Adrenal gland (tissue), 19 donors: ENCODE measurements at places on chromosomes 6 and 20. TPM values are rescaled to one million over a fixed set of nuclear protein-coding genes. Genes with fewer than 3 reads are reported as not detected.

SYCP2L gene
- 0.84 TPM for polyA plus RNA-seq

NRSN1 gene
- 6.4 TPM for polyA plus RNA-seq

LPA gene
- polyA plus RNA-seq, result 0.15 TPM

SYNDIG1 gene
- polyA plus RNA-seq, result 0.91 TPM

SLC29A1 gene
- polyA plus RNA-seq, result 113 TPM

BPIFA1 gene
- polyA plus RNA-seq, result not detected

PAX1 gene
- not detected for polyA plus RNA-seq

SMOC2 gene
- 8.3 TPM for polyA plus RNA-seq

GRCh38 chr20:36214684-36215256 is 21.5 kb upstream of the AAR2 start:
- no peaks in the 10 kb centered on the region for H3K4me1 ChIP-seq
- H3K36me3 ChIP-seq, result no peaks in the 10 kb centered on the region
- H3K27ac ChIP-seq, result no peak overlapping the region
- H3K4me3 ChIP-seq, result no peak overlapping the region
- DNase-seq, result no peak

DNA sequence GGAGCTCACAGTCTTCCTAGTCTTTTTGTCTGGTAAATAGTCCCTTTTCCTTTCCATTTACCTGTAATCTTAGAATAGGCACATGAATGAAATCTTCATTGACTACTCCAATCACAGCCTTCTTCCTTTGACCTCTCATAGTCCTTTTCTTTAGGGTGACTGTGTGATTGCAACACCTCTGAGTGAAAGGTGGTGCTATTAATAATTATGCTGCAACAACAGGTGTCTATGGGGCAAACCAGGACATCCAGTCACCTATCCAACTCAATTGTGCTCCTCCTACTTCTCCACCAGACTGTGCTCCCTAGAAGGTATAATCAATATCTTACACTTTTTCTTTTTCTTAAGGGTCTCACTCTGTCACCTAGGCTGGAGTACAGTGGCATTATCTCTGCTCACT is 29.4 kb downstream of the RIPOR2 start:
- H3K36me3 ChIP-seq, result no peaks in the 10 kb centered on the region
- peaks cover 3% of the 10 kb centered on the region for H3K4me1 ChIP-seq
- no peak overlapping the region for H3K27ac ChIP-seq
- no peaks in the 10 kb centered on the region for H3K27me3 ChIP-seq

DNA sequence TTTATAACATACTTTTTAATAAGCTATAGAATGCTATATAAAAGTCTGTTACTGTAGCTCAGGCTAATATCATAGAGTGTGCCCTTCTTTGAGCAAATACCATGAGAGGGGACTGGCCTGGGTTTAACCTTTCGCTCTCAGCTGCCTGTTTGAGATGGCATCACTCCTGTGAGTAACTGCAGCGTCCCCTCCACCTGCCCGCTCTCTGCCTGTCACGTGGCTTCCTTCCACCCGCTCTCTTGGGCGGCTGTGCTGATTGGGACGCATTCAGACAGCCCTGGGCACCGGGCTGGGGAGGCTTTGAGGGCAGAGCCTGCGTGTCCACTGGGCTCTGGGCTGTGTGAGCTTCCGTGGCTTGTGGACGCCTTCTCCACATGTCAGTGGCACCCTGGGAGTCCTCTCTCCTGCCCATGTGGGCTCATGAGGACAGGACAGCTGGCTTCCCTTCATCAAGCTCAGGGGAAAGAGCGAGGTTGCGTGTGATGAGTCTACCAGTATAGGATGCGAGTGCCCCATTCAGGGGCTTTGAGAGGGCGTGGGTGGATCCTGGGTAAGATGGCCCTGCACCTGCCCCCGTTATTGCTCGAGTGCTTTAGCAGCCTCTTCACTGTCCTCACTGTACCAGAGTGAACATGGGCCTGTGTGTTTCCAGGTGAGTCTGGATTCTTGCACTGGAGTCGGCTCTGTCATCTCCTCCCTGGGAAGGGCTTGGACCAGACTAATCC is 10.7 kb upstream of the C20orf204 start:
- peaks cover 89% of the 10 kb centered on the region for H3K36me3 ChIP-seq
- no peak overlapping the region for H3K27ac ChIP-seq
- no peak overlapping the region for H3K4me3 ChIP-seq
- H3K27me3 ChIP-seq, result no peaks in the 10 kb centered on the region

DNA sequence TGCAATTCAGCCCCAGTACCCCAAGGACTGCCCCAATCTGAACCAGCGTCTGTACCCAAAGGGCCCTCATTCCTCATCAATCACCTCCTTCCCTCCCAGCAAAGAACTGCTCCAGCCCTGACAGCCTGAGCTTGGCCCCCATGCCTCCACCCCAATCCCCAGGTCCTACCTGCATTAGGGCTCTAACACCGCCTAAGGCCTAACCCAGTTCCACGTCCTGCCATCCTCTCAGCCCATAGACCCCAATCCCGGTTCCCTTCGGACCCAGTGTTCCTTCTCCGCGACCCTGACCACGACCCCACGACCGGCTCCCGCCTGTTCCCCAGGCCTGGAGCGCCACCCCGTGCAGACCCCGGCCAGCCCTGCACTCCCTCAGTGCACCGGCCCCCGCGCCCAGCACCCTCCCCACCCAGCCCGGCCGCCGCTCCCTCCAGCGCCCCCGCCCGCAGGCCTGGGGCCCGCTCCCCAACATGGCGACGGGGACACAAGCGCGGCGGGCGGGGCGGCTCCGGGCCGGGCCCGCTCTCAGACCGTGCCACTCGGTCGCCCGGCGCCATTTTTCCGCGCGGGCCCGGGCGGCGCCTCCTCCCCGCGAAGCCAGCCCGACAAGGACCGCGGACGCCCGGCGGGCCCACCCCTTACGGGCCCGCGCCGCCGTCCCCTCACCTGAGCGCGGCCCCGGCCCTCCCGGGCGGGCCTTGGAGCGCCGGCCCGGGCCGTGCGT is 483 bp downstream of the NCOA6 start:
- no peaks in the 10 kb centered on the region for H3K36me3 ChIP-seq
- peak; percentile 62 for DNase-seq
- peak overlapping the region; percentile 89 for H3K4me3 ChIP-seq
- H3K27ac ChIP-seq, result peak overlapping the region; percentile 99
- H3K27me3 ChIP-seq, result no peaks in the 10 kb centered on the region

DNA sequence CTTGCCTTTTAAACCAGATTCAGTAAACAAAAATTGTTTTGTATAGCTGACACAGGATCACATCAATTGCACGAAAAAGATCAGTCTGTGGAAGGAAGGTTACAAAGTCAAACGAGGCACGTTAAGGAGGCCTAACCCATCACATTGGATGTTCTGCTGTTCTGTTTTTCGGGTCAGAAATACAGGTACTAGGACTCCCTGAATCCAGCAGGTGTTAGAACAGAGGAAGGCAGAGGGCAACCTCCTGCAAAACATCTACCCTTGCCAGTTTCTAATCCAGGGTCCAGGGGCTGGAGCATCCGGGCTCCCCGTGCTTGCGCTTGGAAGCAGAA is 64.6 kb downstream of the PLG start:
- H3K27ac ChIP-seq, result no peak overlapping the region
- peak overlapping the region; percentile 62 for H3K4me3 ChIP-seq
- no peaks in the 10 kb centered on the region for H3K4me1 ChIP-seq
- H3K27me3 ChIP-seq, result no peaks in the 10 kb centered on the region
- no peaks in the 10 kb centered on the region for H3K36me3 ChIP-seq
- DNase-seq, result no peak

- no peak overlapping the region for H3K4me3 ChIP-seq
- H3K4me1 ChIP-seq, result peaks cover 35% of the 10 kb centered on the region
- no peaks in the 10 kb centered on the region for H3K36me3 ChIP-seq
- DNase-seq, result no peak
Observed at GRCh38 chr6:110626442-110626841, 150.0 kb upstream of the SLC22A16 start.

- H3K4me3 ChIP-seq, result peak overlapping the region; percentile 97
- peaks cover 37% of the 10 kb centered on the region for H3K4me1 ChIP-seq
- peaks cover 5% of the 10 kb centered on the region for H3K36me3 ChIP-seq
- no peak for DNase-seq
- no peaks in the 10 kb centered on the region for H3K27me3 ChIP-seq
- H3K27ac ChIP-seq, result peak overlapping the region; percentile 28
Observed at GRCh38 chr6:139371421-139372203, 2.8 kb downstream of the CITED2 start.

GRCh38 chr20:63653041-63653973 is at the start of gene STMN3:
STMN3 (minus strand) TSS chr20:63653424; CDS start chr20:63653345, 79 bp downstream.
- no peaks in the 10 kb centered on the region for H3K36me3 ChIP-seq
- no peaks in the 10 kb centered on the region for H3K27me3 ChIP-seq
- H3K4me3 ChIP-seq, result peak within 1 kb of the TSS; percentile 29
- DNase-seq, result peak; percentile 93
- H3K27ac ChIP-seq, result peak within 1 kb of the TSS; percentile 84

- H3K4me3 ChIP-seq, result no peak overlapping the region
- H3K27me3 ChIP-seq, result no peaks in the 10 kb centered on the region
- no peaks in the 10 kb centered on the region for H3K36me3 ChIP-seq
- H3K27ac ChIP-seq, result no peak overlapping the region
Observed at GRCh38 chr6:52491203-52492069, 71.3 kb downstream of the EFHC1 start.

- no peak overlapping the region for H3K4me3 ChIP-seq
- H3K36me3 ChIP-seq, result no peaks in the 10 kb centered on the region
- peaks cover 77% of the 10 kb centered on the region for H3K4me1 ChIP-seq
- no peaks in the 10 kb centered on the region for H3K27me3 ChIP-seq
- no peak for DNase-seq
- no peak overlapping the region for H3K27ac ChIP-seq
Observed at GRCh38 chr6:108616973-108617372, 56.3 kb downstream of the FOXO3 start.

GRCh38 chr6:104729433-104729832 is 130.3 kb downstream of the HACE1 start:
- no peak for DNase-seq
- no peaks in the 10 kb centered on the region for H3K4me1 ChIP-seq
- no peak overlapping the region for H3K27ac ChIP-seq

- H3K27me3 ChIP-seq, result no peaks in the 10 kb centered on the region
- H3K27ac ChIP-seq, result no peak overlapping the region
- H3K4me1 ChIP-seq, result no peaks in the 10 kb centered on the region
- no peaks in the 10 kb centered on the region for H3K36me3 ChIP-seq
- H3K4me3 ChIP-seq, result no peak overlapping the region
Observed at GRCh38 chr6:142478117-142478516, 176.3 kb downstream of the ADGRG6 start.

DNA sequence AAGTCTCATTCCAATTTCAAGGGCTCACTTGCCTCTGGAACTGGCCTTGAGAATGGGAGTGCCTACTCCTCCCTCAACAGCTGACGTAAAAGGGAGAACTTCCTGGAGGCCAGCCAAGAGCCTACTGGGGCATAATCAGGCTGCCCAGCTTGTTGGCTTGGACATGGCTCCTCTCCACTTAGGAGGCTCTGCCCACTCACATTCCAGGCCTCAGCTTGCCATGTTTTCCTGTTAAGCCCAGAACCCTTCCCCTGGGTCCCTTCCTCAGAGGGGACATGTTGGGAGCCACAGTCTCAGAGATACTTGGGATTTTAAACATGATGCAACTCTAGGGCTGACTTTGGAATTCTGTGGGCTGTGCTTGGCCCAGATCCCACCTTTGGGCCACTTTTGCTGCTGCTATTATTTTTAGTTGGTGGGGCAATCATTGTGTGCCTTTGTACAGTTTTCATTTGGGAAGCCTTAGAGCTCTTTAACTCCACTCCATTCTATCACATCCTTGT is 31.5 kb upstream of the ADTRP start:
- peaks cover 17% of the 10 kb centered on the region for H3K4me1 ChIP-seq
- H3K4me3 ChIP-seq, result no peak overlapping the region
- H3K27me3 ChIP-seq, result no peaks in the 10 kb centered on the region

DNA sequence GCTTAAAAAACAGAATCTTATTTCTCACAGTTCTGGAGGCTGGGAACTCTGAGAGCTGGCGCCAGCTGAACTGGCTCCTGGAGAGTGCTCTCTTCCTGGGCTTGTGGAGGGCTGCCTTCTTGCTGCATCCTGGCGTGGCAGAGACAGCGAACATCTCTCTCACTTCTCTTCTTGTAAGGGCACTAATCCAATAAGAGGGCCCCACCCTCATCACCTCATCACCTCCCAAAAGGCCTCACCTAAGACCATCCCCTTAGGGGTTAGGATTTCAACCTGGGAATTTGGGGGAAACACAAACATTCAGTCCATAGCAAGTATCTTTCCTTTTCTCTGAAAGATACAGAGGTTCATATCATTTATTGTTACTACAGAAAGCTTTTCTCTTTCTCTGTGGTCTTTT is 23.9 kb downstream of the PNLDC1 start:
- no peaks in the 10 kb centered on the region for H3K4me1 ChIP-seq
- H3K27me3 ChIP-seq, result no peaks in the 10 kb centered on the region
- no peak overlapping the region for H3K27ac ChIP-seq
- DNase-seq, result no peak
- H3K4me3 ChIP-seq, result no peak overlapping the region
- H3K36me3 ChIP-seq, result no peaks in the 10 kb centered on the region
